ENCODE measurements at places on chromosomes 5 and 9.

DNA sequence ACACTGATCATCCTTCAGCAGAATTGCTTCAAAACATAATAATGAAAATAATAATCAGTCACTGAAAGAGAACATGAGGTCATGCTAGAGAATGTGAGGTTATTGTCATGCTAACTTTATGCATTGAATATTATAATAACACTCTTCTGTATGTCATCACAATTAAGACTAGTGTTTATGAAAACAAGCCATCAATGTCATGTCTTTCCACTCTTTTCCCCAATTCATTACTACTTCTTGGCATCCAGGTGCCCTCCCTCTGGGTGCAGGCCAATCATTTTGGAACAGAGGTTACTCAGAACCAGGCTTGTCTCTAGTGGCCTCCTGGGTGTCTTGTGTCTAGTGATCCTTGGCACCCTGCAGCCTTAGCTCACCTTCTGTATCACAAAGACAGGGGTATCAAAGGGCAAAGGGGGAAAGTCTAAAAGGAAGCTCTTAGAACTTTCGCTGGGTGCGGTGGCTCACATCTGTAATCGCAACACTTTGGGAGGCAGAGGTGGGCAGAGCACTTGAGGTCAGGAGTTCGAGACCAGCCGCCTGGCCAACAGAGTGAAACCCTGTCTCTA, 217.6 kb upstream of the PIK3R1 start:
- no peak for DNase-seq

DNA sequence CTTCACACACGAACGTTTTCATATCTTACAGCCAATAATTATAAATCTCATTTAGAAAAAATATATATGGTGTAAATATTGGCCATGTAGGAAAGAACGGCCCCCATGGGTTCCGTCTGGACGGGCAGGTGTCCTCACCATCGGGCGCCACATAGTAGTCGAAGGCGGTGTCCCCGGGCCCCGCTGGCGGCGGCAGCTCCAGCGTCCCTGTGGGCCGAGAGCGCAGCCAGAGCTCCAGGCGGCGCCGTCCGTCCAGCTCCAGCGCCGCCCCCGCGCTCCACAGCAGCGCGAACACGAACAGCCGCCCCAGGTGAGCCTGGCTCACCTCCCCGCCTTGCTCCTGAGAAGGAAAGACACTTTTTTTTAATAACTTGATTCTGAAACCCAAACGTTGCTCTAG, 134.6 kb downstream of the DNAH5 start:
- no peak for DNase-seq

DNA sequence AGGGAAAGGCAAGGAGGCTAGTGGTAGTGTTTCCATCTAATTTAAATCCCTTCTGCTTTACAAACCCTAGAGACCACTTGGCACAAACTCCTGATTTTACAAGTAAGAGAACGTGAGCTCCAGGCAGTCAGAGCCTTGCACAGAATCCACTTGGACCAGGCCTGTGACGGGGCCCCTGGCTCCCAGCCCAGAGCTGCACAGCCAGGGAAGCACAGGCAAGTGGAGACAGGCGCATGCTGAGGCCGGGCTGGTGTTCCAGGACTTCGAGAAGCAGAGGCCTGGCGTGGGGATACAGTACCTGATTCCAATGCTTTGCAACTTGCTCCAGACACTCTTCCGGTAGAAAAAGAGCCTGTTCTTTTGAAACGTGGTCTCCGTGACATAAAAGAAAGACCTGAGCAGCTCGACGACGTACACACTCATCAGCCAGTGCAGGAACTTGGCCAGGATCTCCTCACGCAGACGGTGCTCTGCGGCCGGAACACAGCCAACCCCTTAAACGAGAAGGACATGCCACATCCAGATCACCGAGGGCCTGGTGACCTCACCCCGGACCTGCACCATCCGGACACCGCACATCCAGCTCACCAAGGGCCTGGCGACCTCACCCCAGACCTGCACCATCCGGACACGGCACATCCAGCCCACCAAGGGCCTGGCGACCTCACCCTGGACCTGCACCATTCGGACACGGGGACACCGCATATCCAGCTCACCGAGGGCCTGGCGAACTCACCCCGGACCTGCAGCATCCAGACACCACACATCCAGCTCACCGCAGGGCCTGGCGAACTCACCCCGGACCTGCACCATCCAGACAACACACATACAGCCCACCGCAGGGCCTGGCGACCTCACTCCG, 12.5 kb downstream of the TERT start:
- DNase-seq = no peak

GRCh38 chr5:145915970-145916638, 20.3 kb upstream of the SH3RF2 start:
- no peak for DNase-seq

- DNase-seq = no peak
Measured at GRCh38 chr9:73154722-73155121, 3.1 kb downstream of the ANXA1 start.

DNA sequence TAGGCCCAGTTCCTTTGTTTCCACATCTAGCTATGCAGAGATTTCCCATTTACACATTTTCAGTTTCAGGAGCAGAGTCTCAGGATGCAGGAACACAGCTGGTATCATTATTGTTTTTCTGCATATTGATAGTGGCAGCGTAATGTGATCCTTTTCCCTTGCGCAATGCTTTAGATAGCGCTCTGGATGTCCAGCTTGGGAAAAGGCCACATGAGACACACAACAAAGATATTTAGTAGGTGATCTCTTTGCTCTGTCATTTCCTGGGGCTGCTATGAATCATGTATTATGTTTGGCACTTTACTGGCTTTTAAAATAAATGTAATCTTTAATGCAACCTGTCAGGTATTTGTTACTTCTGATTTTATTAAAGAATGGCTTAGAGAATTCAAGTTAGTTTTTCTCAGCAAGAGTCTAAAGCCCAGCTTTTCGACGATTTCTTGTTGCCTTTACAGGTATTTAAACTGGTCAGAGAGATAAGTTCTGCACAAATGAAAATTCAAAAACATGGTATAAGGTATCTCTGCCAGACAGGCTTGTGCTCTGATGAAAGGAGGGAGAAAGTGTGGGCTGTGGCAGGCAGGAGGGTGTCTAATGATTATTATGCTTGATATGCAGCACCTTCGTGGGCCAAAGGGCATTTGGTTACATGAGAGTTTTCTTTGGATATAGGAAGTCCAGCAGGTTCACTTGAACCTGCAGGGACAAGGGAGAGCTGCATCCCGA, 42.2 kb downstream of the PTTG1 start:
- DNase-seq = no peak

GRCh38 chr5:38790891-38791290, 54.9 kb upstream of the OSMR start:
- no peak for DNase-seq

- DNase-seq = no peak
Measured at GRCh38 chr9:5910413-5911057, 19.8 kb downstream of the MLANA start.

DNA sequence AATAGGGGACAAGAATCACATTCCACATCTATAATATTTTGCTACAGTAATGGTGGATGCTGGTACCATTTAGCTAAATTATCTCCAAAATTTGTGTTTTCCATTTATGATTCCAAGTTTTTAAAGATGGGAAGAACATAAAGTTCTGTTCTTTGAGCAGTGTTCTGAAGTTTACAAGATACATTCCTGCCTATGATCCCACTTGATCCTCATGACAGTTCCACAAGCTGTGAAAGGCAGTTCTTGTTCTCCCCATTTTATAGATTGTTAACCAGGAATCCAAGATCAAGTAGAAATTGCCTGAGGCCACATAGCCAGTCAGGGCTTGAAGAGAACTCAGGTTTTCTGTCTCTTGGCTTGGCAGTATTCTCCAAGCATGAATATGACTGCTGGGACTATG, 257.3 kb downstream of the NR3C1 start:
- no peak for DNase-seq

GRCh38 chr5:79396265-79396664, 117.7 kb downstream of the HOMER1 start:
- no peak for DNase-seq

- DNase-seq = no peak
Measured at GRCh38 chr5:175658299-175659145, 651 bp downstream of the HRH2 start.

DNA sequence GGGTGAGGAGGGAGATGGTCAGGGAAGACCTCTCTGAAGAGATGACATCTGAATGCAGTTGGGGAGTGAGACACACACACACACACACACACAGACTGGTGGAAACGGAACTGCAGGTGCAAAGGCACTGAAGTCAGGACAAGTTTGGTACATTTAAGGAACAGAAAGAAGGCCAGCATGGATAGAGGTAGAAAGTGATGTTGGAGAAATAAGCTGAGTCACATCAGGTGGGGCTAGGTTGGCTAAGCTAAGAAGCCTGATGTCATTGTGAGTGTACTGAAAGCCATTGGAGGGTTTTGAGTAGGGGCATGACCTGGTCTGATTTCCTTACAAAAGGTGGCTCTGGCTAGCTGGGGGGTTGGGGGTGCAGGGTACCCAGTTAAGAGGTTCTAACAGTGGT, 3.1 kb downstream of the BSPRY start:
- DNase-seq = no peak

DNA sequence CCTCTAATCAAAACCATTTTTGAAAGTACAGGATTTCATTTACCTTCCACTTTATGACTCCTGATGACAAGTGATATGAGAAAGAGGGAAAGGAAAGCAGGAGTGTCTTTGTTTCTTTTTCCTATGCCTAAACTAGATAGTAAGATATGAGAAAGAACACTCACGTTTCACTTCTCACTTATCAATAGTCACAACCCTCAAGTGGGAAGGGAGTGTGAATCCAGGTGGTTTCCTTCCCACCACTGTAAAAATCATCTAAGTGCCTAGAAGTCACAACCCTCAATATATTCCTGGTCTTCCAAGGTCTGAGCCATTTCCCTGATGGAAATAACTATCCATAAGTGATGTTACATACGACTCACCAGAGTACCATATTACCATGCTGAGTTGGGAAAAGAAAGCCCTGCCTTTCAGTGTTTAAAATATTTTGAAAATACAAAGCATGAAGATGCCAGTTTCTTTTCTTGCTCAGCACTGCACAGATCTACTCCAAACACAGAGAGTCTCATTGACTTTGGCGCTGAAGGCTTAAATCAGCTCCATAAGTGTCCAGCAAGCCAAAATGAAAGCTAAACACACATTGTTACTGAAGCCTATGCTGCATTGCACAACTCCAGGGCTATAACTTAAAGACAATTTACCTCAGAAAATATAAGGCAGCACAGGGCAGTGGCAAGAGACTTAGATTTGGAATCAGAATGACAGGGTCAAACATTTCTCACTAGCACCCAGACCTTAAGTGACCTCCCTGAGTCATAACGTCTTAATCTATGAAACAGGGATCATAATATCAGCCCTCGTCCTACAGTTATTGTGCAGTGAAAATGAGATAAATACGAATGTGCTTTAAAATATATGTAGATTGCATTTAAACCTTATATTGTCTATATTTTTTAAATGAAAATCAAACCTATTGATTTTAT, 301.2 kb downstream of the KIAA0825 start:
- DNase-seq = no peak

GRCh38 chr9:133524146-133524545, 613 bp downstream of the MYMK start:
- DNase-seq = no peak

DNA sequence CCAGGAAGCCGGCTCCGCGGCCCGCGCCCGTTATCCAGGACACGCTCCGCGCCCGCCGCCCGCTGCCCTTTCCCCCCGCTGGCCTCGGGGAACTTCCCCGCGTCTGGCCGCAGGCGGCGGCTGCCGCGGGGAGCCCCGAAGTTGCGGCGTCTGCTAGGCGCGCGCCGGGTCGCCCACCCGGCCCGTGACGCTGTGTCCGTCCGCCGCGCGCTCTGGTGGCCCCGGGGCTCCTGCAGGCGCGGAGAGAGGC, 621 bp upstream of the GCNT4 start:
- DNase-seq = no peak

DNA sequence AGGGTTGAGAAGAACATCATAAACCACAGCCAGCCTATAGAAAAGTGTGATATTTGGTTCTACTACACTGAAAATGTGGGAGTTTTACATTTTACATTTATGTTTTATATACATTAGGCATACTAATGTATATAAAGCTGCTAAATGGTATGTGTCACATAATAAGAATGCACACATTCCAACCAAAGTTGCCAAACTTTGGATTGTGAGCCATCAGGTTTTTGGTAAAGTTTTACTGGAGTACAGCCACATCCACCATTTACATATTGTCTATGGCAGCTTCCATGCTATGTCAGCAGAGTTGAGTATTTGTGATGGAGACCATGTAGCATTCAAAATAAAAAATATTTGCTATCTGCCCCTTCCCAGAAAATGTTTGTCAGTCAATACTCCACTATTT, 23.1 kb upstream of the TARS1 start:
- no peak for DNase-seq

- no peak for DNase-seq
Measured at GRCh38 chr9:126618190-126618584, 4.5 kb downstream of the LMX1B start.

GRCh38 chr9:69919461-69920061, 98.9 kb downstream of the CFAP95 start:
- peak; percentile 71 for DNase-seq

GRCh38 chr5:168802337-168802736, 223.2 kb upstream of the PANK3 start:
- DNase-seq = no peak

DNA sequence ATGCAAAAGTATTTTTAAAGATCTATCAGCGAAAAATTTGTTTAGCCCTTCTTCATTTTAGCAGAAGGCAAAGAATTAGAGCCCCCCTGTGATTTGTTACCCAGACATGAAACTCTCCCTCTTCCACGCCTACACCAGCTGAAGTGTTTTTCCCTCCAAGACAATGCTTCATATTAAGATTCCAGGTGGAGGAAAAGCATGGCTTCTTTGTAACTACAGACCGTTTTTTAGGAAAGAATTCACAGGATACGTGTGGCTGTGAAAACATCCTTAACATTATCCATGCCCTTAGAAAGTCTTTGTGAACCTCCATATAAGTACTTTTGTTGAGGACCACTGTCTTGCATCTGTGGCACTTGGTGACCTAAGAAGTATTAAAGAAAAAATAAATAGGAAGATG, 121.8 kb upstream of the MTAP start:
- DNase-seq = no peak

DNA sequence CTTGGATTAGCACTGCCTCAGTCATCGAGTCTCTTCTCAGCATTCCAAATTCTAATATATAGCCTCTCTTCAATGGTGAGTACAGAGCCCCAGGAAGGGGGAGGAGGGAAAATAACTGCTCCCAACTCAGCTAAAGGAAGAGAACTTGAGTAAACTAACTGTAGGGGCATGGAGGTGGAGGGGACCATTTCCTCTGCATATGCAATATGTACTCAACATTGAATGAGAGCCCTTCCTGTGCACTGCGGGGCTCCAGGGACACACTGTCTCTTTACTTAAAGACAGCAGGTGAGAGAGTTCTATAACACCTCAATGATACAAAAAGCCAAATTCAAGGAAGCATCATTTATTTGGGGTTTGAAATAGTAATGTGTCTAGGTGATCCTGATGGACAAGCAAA, 75.1 kb downstream of the GNAQ start:
- no peak for DNase-seq

- no peak for DNase-seq
Measured at GRCh38 chr5:133520062-133520461, 92.3 kb downstream of the FSTL4 start.
